ENCODE measurements at places on chromosomes 5 and 9.

GRCh38 chr9:74644023-74644422 lies 146.9 kb downstream of the RORB start:
- no peak for DNase-seq

GRCh38 chr5:41842777-41843176 lies 27.4 kb downstream of the OXCT1 start:
- no peak for DNase-seq

- DNase-seq: no peak
Observed at GRCh38 chr9:32486839-32487562, 39.0 kb downstream of the RIGI start.

DNA sequence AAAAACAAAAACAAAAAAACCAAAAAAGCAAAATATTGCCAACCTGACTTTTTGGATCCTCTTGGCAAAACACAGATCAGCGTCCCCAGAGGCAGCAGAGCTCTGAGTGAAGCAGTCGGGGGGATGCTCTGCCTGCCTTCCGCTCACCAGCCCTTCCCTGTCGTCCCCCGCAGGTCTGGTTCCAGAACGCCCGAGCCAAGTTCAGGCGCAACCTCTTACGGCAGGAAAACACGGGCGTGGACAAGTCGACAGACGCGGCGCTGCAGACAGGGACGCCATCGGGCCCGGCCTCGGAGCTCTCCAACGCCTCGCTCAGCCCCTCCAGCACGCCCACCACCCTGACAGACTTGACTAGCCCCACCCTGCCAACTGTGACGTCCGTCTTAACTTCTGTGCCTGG lies 20.7 kb downstream of the LHX2 start:
- DNase-seq: no peak

DNA sequence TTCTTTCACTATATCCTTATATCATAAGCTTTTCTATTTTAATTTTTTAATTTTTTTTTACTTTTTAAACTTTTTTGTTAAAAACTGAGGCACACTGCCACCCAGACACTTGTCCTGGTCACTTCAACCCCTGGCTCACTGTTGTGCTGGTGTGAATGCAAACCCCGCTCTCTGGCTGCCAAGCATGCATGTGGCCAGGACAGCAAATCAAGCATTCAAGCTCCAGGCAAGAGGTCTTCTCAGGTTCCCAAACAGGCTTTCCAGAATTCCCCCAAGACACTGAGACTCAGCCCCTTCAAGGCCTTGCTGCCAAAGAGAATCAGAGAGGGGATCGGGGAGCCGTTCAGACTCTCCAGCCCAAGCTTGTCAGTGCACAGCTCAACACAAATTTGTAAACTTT lies 139.9 kb downstream of the FANCC start:
- no peak for DNase-seq

- no peak for DNase-seq
Observed at GRCh38 chr9:116750510-116750909, 63.4 kb downstream of the TRIM32 start.

GRCh38 chr9:135415586-135415985 lies 64.0 kb upstream of the PPP1R26 start:
- DNase-seq: no peak

GRCh38 chr9:71485326-71485725 lies 283.0 kb downstream of the CEMIP2 start:
- no peak for DNase-seq

DNA sequence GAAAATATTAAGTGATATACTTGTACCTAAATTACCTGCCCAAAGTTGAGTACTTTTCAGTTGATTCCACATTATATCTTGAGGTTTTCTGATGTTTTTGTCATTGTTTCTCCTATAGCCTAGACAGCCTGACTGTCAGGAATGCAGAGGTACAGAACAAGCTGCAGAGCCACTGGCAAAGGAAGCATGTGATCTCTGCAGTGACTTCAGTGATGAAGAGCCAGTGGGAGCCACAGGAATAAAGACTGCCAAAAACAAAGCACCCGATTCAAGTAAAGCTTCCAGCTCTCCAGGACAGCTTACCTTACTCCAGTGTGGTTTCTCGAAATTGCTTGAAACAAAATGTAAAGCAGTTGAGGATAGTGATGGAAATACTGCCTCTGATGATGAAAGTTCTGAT lies 96.3 kb downstream of the ERCC6L2 start:
- DNase-seq: no peak

DNA sequence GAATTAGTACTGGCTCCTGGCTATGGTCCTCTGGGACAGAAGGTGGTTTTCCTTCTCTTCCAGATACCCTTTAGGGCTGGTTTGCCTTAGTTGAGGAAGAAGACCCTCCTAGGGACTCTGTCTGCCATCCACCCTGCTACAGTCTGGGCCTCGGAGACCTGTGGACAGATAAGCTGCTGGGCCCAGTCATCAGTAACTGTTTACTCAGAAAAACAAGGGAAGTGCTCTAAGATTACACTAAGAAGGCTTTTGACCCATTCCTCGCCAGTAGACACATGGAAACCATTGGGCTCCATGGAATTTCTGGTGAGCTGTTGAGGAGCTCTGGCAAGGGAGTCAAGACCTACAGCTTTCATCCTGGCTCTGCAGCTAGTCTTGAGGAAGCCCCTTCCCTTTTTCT lies 31.2 kb downstream of the LARP1 start:
- no peak for DNase-seq

GRCh38 chr5:137888466-137888862 lies 793 bp upstream of the PKD2L2 start:
- DNase-seq: no peak

DNA sequence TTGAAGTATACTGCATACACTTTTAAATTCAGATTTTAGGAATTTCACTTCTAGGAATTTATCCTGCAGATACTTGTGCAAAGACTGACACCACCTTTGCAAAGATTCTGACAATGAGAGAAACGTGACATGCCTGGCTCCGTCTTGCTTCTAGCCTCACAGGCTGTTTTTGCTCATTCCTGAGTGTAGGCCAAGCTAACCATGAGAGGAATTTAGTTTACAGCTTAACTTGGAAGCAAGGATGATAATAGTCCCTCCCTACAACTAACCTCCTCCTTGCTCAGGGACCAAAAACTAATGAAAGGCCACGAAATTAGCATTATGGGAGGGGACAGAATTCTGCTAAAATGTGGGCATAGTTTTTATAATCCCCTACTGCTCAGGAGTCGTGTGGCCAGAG lies 31.1 kb downstream of the C5orf22 start:
- no peak for DNase-seq

GRCh38 chr9:135226369-135227050 lies 139.0 kb downstream of the OLFM1 start:
- no peak for DNase-seq

DNA sequence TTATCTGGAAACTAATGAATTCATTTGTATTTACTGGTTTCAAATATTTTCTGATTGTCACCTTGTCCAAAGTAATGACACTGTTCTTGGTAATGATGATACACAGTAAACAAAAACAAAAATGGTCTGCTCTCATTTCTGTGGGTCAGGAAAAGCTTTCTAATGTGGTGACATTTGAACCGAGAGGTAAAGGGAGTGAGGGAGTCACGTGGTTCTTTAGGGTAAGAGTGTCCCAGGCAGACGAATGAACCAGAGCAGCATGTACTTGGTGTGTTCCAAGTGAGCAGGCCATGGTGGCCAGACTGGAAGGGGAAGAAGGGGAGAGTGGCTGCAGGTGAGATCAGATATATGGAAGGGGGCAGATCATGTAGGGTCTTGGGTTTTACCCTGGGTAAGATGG lies 247.0 kb upstream of the SLC30A5 start:
- no peak for DNase-seq

DNA sequence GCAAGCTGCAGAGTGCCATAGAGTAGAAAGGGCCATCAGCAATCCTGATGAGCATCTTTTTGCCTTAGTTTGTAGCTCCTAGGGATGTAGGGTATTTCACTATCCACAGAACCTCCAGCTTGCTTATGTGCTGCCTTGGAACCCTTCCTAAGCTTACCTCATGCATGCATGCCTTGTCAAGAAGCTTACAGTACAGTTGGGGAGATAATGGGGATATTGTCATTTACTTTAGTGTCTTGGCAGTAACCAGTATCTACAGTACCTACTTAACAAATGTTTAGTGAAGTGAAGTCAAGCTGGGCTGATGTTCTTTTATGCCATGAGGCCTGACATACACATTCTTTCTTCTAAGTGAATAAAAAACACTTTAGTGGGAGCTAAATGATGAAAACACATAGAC lies 164.6 kb upstream of the PPP1R2B start:
- DNase-seq: no peak

DNA sequence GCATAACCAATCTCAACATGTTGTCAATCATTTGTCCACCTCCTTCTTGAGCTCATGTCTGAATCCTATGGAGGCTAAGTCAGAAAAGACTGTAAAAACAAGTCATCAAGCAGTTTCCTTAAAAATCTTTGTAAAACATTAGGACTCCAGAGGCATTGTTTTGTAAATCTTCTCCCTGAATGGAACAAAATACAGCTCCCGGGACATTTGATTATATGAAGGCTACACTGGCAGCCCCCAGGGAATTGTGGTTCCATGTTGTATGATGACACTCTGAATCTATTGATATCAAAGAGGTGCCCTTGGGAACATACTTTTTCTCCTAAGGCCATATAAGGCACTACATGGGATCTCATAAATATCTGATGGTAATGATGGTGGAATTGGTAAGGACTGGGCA lies 83.2 kb upstream of the NUDT12 start:
- DNase-seq: no peak

- no peak for DNase-seq
Observed at GRCh38 chr9:5688109-5688508, 59.2 kb downstream of the RIC1 start.

DNA sequence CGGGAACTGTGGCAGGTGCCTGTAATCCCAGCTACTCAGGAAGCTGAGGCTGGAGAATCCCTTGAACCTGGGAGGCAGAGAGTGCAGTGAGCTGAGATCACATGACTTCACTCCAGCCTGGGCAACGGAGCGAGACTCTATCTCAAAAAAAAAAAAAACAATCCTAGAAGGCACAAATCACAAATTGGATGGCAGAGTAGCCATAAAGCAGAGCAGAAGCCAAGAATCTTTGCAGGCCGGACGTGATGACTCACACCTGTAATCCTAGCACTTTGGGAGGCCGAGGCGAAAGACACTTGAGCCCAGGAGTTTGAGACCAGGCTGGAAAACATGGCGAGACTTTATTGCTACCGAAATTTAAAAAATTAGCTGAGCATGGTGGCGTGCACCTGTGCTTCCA lies 9.2 kb upstream of the FUBP3 start:
- no peak for DNase-seq

DNA sequence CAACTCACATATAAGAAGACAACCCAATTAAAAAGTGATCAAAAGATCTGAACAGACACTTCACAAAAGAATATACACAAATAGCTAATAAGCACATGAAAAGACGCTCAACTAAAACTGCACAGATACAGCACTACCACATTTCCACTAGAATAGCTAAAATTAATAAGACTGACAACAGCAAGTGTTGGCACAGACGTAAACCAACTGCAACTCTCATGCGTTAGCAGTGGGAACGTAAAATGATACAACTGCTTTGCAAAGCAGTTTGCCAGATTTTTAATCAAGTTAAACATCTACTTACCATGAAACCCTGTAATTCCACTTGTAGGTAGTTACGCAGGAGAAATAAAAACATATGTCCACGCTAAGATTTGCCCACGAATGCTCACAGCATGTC lies 9.0 kb downstream of the SEMA4D start:
- no peak for DNase-seq

DNA sequence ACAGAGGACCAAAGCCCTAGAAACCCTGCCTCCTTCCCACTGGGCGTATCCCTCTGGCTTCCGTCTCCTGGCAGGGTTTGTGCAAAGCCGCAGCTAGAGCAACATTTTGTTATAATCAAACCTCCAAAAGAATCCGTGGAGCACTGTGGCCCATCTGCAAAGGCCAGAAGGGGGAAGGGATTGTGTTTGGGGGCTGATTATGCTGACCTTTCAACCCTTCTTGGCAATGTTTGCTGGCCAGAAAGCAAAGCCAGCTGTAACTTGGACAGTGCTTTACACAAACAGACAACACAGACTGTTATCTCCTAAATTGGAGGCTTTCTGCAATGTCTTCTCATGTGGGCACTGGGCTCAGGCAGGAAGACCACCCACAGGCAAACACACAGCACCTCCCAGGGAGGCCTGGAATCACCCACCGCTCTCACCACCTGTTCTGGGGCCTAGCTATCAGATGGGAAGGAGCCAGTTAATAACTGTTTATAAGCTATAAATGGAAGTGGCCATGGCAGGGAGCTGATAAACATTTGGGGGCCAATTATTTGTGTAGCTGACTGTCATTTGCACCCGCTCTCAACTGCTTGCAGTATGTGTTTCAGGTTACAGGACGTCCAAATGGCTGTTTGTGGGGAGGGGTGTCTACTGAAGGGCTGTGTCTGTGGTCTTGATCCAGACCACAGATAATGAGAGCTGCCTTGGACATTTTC lies 121.6 kb upstream of the ERCC6L2 start:
- DNase-seq: no peak

GRCh38 chr5:146254223-146254622 lies 50.8 kb downstream of the RBM27 start:
- DNase-seq: no peak

- DNase-seq: no peak
Observed at GRCh38 chr9:15221746-15222145, 85.3 kb downstream of the TTC39B start.

Measured in activated T-cell treated with anti-CD3 and anti-CD28 coated beads, Interleukin-2, amount 50 U/mL, for 24 hours (primary cell).